AG04449 (cell line): ENCODE measurements at places on chromosomes 13 and 19.

DNA sequence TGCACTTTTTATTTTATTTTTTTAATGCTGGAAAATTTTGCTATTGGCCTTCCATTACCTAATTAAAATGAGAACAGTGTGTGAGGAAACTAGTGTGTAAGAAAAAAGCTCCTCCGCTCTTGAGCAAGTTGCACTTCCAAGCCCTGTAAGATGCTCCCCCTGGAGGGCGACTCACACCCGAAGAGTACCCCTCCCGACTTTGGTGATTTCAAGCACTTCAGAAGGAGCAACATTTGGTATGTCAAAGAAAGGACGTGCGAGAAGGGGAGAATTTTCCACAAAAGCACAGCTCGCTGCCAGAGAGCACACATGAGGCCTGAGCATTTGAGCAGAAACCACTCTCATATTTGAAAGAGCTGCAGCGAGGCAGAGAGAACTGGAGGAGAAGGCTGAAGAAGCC lies 504.4 kb downstream of the FGF9 start:
- no peak for DNase-seq

DNA sequence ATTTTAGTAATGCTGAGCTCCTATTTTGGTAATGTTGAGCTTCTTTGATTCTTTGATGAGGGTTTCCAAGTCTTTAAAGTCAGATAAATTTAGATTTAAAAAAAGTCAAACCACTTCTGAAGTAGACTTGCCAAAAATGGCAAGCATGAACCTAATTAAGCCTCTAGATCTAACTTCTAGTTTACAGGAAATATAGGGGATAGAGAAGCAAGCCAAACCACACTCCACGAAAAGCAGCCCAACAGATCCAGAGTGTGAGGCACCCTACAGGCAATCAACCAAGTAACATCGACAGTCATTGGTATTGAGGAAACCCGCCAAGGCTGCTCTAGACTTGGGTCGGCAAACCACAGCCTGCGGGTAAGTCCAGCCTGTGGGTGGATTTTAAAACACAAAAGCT lies 3.7 kb downstream of the GGACT start:
- DNase-seq: no peak

DNA sequence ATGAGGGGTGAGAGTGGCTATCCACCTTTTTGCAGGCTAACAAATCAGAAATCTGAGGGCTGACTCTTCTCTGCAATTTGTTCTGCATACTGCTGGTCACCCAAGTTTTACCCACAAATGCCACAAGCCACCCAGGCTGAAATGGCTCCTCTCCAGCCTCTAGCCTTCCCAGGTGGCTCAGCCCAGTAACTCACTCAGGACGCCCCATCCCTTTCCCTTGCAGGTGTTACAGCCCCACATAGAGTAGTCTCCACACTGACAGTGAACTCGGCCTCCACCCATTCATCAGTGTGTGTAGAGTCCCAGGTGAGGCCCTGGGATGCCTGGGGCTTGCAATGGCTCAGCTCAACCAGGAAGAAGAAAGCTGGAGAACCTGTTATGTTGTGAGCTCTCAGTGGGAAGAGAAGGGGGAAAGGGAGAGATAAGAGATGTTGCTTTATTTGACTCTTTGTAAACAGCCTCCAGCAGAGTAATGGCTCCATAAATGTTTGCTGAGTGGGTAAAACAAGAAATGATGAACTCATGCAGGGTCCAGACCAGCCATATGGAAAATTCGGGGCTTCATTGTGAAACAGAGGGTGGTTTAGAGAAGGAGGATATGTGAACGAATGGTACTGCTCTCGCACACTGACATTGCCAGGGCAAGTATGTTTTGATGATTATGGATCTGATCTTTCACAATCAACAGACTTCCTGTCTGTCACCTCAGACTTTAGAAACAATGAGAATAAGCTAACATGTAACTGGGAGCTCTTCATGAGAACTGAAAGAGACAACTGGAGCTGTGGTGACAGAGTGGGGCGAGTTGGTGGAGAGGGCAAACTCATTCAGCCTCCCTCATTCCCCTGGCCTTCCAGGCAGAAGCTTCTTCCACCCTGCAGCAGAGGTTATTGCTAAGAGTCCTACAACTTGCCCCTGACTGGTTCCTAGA lies 74.2 kb upstream of the RFC3 start:
- DNase-seq: no peak

- DNase-seq: no peak
Observed at GRCh38 chr13:42337808-42338600, 66.1 kb downstream of the AKAP11 start.

GRCh38 chr19:28694812-28695211 lies 518.1 kb downstream of the UQCRFS1 start:
- DNase-seq: no peak

GRCh38 chr19:29964171-29964570 lies 22.1 kb downstream of the URI1 start:
- no peak for DNase-seq

DNA sequence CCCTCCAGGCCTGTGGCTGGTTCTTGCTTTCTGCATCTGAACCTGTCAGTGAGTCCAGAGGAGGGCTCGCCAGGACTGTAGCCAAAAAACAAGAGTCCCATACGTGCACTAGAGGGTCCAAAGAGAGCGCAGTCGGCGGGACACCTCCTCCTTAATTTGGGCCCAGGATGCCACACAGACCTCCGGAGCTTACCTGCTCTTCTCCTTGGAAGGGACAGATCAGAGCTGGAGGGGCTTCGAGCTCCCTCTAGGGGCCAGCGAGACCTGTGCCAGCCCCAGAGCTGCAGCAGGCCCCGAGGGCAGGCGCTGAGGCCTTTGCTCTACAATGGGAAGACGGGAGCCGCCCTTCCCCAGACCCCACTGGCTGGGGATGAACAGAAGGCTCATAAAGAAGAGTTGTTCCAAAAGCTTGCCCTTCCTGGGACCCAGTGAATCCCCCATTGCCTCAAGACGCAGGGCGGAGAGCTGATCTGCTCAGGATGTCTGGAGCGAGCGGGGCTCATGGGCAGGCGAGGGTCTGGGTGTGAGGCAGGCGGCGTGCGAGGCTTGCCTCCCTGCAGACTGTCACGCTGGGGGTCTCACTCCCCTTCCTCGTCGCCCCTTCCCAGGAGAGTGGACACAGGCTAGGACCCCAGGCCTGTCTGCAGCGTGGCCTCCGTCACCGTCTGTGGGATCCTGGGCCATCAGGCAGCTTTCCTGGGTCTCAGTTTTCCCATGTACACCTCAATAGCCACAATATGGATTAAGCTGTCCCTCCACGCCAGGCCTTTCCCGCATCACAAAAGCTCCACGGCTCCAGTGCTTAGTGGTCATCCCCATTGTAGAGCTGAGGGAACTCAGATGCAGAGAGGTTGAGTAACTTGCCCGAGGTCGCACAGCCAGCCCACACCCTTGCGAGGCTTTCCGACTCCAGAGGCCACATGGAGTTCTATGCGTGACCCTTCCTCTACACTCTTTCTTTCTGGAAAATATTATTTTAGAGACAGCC lies 46.9 kb upstream of the VSTM2B start:
- DNase-seq: no peak

DNA sequence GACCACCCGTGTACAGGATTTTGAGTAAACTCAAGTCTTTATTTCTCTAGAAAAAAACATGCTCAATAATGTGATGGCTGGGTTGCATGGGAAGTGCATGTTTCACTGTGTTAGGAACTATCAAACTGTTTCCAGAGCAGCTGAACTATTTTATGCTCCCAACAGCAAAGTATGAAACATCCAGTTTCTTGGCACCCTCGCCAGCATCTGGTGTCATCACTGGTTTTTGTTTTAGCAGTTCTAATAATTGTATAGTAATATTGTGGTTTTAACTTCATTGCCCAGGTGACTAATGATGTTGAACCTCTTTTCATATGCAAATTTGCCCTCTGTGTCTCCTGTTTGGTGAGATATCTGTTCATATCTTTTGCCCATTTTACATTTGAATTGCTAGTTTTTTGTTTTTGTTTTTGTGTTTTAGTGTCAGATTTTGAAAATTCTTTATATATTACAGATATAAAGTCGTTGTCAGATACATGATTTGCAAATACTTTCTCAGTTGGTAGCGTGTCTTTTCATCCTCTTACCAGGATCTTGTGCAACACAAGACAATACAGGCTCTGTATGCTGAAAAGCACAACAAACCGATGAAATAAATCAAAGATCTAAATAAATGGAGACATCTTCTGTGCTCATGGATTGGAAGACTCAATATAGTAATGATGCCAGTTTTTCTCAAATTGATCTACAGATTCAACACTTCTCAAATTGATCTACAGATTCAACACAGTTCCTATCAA lies 87.8 kb downstream of the IPO5 start:
- no peak for DNase-seq

GRCh38 chr19:31070146-31071065 lies 278.8 kb downstream of the TSHZ3 start:
- no peak for DNase-seq

- peak; percentile 87 for DNase-seq
Observed at GRCh38 chr19:54209811-54210494, 9.3 kb downstream of the RPS9 start.

DNA sequence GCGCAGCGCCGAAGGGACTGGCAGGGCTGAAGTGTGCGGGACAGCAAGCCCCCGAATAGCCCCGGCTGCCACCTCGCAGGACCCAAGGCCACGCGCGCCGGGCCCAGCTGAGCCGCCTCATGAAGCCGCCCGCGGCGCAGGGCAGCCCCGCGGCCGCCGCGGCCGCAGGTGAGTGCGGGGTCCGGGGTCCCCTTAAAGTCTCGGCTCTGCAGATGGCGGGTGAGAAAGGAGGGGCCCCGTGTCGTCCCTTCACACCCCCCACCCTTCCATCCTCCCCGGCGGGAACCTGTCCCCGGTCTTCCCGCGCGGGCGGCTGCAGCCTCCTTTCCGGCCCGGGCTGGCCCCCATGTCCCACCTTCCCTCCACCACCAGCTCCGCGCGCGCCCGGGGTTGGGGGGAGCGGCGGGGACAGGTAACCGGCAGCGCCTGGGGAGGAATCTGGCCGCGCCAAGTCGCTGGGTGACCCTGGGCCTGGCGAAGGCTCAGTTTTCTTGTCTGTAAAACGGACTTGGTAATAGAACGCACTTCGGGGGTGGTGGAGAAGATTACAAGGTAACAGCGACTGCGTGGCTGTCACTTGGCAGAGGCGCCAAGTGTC lies 338 bp downstream of the RGCC start:
- no peak for DNase-seq
